NCI-H2171 treated with DMSO at 0.1 percent for 48 hours (cell line): ENCODE measurements at places on chromosomes 5 and 9.

DNA sequence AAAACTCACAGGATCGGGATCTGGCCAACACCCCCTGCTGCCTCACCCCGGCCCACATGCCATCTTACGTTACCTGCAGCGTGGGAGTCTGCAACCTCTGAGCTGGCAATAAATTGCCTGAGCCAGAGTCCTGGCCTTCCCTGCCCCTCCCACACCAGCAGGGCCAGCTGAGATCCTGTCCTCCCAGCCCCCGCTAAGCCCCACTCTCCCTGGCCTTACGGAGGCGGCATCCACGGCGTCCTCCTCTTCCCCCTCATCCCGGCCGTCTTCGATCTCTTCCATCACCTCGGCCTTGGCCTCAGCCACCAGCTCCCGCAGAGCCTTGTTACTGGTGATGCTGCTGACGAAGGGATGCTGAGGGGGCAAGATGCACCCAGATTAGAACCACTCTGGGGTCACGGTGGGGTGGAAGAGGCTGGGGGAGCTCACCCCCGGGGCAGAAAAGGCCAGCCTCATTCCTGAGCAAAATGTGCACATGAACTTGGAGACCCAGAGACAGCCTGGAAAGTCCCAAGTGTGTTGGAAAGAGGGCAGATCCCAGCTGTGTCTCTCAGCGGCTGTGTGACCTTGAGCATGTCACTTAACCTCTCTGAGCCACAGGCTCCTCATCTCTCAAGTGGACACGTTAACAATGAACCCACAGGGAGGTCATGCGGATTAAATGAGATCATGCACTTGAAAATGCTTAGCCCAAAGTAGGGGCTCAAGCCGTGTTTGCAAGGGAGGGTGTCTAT is 89.9 kb upstream of the FBXW11 start:
- no peak for DNase-seq

GRCh38 chr5:152246401-152246800 is 158.7 kb downstream of the NMUR2 start:
- DNase-seq, result no peak

GRCh38 chr9:129264388-129264787 is 86.3 kb upstream of the IER5L start:
- no peak for DNase-seq

- DNase-seq, result peak; percentile 90
These were observed 1644.5 kb upstream of the NUDT12 start for GRCh38 chr5:105207066-105207465.

DNA sequence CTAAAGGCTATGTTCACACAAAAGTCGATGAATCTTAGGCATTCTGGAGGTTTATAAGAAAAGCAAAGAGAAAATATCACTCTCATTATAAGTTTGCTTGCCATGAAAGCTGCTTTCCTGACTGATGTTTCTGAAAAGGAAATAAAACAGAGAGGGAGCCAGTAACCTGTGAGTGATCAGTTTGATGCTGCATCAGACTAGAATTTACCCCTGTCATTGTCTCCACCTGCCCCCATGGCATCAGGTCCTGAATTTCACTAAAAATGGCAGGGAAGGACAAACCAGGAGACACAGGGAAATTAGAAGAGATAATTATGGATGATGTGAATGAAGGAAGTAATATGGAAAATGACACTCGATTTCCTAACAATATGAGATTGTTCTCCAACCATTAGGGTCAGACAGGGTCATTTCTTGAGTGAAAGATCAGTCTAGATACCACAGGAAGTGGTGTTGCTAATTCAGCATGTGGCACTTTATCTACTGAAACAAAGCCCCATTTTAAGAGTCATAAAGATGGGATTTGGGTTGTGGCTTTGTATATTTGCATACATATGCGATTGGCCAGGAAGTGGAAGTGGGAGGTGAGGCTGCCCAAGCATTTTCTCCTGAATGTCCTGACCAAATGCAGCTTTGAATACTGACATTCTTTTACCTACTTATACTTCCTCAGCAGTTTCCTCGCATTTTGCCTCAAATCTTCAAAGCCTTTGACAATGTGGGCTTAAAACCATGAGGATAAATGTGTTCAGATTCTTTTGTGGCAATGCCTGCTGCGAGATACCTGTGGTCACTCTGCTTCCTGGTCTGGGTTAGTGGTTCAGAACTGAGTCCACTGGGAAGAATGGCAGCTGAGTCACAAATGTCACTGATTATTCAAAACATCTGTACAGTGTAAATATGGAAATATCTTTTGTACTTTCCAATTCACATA is 29.7 kb downstream of the MEGF10 start:
- DNase-seq, result no peak

DNA sequence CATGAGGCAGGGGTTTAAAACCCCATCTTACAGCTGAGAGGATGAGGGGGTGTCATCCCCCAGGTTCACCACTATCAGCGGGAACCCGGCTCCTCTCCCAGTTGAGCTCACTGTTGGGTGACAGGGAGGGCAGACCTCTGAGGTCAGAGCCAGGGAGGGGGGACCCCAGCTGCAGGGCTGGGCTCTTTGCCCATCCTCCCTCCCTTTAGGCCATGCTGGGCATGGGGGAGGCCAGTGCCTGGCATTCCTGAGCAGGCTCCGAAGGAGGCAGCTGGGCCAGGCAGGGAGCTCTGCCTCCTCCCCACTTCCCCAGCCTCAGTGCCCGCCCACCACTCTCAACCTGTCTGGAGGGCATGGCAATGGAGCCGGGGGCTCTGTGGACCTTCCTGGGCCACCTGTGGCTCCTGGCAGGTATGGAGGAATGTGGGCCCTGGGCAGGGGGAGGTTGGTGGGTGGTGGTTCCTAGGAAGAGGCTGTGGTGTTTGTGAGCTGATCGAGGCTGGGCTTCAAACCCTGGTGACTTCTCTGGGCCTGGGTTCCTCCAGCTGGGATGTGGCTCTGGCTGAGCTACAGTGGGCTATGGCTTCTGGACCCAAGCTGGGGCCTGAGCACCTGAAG is 12.6 kb downstream of the CRB2 start:
- no peak for DNase-seq

- no peak for DNase-seq
These were observed 92.9 kb downstream of the NDFIP1 start for GRCh38 chr5:142201471-142201887.

DNA sequence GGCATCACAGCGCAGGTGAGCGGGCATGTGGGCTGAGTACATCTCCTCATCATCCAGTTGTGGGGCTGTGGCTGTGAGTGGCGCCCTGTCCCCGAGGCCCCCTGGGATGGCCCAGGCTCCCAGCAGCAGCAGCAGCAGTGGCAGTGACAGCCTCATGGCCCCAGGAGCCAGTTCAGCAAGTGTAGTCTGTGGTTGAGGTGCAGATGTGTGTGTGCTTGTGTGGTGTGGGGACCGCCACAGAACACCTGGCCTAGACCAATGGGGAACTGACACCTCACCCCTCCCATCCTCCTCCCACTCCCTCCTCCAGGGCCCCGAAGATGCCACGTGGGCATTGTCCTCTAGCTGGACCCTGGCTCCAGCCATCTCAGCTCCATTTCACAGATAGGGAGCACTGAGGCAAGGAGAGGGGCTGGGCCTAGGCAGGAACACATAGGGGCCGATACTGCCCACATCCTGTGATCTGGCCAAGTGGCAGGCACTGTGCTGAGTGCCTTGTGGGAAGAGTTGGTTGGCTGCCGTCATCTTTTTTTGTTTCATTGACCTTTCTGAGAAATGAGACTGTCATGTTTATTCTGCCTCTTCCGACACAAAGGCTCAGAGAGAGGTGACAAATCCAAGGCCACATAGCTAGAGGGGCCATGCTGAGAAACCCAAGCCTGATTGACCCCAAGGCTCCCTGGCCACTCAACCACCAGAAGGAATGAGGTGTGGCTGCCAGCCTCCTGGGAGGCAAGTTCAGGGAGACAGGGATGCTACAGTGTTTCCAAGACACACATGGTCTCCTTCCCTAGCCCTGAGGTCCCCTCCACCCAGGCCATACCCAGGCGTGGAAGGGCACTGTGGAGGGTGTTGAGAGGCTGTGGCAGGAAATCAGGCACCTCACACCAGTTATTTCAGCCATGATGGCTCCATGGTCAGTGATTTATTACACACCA is at the start of gene MZB1:
Gene MZB1 (minus strand): TSS at position 213 of the 938 bp plus-strand sequence. CDS start 57 bp downstream, at position 156.
- no peak for DNase-seq

- no peak for DNase-seq
These were observed 1.9 kb downstream of the MIGA2 start for GRCh38 chr9:129038109-129038852.

- DNase-seq, result no peak
These were observed 390.9 kb downstream of the LRRC70 start for GRCh38 chr5:62969409-62970120.

DNA sequence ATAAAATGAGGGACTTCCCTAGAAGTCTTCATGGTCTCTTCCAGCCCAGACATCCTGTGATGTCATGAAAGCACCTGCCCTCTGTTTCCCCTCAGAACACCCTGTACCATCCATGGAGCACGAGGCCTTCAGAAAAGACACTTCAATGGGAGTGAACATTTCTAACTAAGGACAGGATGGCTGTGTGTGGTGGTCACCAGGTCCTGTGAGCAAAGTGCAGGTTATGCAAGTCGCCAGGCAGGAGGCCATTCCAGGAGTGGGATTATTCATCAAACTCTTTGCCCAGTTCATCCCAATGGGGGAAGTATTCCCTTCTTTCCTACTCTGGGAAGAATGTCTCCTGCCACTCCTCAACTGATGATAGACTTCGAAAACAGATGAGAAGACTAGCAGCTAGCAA is 80.5 kb downstream of the SLC1A3 start:
- DNase-seq, result no peak

DNA sequence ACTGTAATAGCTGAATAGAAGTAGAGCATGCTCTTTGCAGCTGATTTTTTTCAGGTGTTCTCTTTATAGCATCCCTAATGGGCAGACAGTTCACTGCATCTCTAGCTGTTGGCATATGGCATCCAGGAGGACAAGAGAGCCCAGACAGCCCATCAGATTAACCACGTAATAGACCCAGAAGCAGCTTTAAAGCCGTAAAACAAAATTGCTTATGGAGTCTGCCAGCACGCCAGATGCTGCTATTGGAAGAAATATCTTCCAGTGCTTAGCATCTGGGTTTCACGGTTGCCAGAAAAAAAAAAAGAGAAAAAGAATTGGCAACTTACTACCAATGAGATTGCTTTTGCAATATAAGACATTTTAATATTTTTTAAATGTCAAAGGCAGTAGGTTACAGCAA is 869.4 kb upstream of the NUDT12 start:
- DNase-seq, result peak; percentile 94

DNA sequence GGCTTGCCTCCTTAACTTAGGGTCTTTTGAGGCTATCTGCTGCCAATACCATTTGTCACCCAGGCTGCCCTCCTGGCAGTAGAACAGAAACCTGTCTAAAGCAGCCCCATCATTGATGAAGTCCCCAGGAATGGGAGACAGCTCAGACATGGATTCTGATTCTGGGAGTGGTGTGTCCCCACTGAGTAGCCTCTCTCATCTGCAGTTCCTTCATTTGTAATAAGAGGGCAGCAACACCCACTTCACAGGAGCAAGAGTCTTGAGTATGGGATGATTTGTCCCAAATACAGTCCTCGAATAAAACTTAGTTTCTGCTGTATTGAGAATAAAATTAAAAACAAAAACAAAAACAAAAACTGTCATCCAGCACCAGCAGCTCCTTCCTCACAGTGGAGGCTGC is 167.6 kb downstream of the ASTN2 start:
- peak; percentile 39 for DNase-seq

GRCh38 chr9:304519-305185 is 90.0 kb downstream of the DOCK8 start:
- no peak for DNase-seq

GRCh38 chr9:114299286-114300152 is 23.4 kb upstream of the ORM1 start:
- no peak for DNase-seq

- no peak for DNase-seq
These were observed 142.2 kb upstream of the PRLR start for GRCh38 chr5:35372482-35372881.

DNA sequence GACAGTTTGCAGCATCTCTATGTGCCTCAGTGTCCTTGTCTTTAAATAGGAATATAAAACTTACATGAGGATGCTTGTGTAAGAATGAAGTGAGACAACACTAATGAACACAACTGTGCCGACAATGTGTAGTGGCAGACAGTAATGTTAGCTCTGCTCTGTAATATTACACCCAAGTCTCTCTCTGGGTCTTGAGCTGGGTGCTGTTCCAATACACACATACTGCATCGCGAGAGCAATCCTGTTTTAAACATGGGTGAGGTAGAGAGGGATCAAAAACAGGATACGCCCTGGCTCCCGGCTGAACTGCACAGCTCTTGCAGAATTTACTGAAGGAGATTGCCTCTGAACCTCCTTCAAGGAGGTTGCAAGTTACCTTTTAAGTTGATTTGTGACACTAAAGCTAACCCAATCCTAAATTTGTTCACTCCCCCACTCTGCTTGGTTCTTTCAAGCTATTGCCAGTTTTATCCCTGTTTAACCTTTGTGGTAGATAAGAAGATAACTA is 155.2 kb upstream of the ISL1 start:
- peak; percentile 65 for DNase-seq

- no peak for DNase-seq
These were observed 109.5 kb downstream of the FOXD1 start for GRCh38 chr5:73339051-73339575.

DNA sequence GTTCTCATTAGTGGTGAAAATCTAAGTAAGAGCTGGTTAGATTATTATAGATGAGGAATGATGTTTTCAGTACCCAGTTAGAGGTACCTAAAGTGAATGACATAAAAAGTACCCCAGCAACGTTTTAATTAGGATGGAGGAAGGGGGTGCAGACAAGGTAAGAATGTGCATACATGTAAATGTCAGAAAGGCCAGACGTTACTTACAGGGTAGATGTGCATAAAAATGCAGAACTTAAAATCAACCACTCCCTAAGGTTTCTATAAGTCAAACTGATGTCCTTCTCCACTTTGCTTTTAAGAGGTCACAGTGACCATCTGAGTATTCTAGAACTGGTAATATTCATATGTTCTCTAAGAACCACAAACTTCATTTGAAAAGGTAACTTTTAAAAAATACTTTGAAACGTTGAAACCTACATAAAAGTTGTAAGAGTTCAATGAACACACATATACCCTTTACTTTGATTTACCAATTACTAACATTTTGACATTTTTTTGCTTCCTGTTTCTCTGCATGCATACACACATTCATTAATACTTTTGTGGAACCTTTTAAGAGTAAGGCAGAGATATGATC is 18.8 kb downstream of the ACTL7A start:
- DNase-seq, result no peak

DNA sequence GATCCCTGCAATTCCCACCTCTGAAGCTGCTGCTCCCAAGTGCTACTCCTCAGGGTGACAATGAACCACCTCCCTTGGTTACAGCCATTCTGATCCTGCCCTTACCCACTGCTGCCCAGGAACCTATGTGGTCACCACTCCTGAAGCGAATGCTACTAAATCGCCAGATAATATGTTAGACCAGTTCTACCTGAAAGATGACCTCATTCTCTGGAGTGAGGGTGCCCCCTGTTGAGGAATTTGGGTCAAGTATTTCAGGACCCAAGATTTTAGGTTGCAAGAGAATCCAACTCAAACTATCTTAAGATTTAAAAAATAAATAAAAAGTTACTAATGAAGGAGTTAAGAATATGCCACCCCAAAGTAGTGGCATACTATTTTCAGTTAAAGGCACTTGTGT is 5.8 kb upstream of the SNAPC3 start:
- DNase-seq, result no peak

GRCh38 chr9:79572608-79573411 is 1.0 kb downstream of the TLE4 start:
- peak; percentile 35 for DNase-seq
